CD4-positive, alpha-beta T cell treated with Interleukin-15 for 4 hours (primary cell): ENCODE measurements at places on chromosomes 11 and 22.

DNA sequence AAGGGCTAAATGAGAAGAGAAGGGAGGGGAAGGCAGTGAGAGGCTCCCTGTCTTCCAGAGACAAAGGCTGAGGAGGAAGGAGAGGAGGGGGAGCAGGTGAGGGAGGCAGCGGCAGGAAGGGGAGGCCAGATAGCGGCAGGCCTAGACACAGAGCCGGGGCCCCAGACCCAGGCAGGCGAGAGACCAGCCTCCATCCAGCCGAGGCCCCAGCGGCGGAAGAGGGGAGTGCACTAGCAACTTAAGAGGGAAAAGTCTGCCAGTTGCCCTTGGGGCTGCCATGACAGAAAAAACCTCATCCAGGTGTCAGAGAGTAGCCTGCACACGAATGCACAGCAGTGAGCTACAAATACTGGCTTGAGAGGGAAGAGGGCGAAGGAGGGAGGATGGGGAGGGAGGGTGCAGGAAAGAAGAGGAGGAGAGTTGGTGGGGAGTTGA is 46.7 kb downstream of the IGLL1 start:
- DNase-seq = peak; percentile 7

DNA sequence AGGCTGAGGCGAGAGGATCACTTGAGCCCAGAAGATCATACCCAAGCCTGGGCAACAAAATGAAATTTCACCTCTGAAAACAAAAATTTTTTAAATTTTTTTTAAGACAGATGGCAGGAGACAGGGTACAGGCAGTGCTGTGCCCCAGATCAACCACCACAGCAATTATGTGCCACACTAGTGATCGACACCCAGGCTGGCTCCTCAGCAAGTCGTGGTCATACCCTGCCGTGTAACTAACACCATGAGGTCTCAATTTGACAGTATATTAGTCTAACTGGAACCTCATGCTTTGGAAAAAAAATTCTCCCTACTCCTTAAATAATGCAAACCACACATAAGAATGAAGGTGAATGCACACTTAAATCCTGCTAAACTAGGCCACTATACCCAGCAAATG is 8.3 kb downstream of the SF3A1 start:
- no peak for DNase-seq

- peak; percentile 17 for DNase-seq
Observed at GRCh38 chr11:69311767-69312385, 17.9 kb downstream of the MYEOV start.

- no peak for DNase-seq
Observed at GRCh38 chr11:68996376-68997123, 15.8 kb upstream of the MRGPRD start.

DNA sequence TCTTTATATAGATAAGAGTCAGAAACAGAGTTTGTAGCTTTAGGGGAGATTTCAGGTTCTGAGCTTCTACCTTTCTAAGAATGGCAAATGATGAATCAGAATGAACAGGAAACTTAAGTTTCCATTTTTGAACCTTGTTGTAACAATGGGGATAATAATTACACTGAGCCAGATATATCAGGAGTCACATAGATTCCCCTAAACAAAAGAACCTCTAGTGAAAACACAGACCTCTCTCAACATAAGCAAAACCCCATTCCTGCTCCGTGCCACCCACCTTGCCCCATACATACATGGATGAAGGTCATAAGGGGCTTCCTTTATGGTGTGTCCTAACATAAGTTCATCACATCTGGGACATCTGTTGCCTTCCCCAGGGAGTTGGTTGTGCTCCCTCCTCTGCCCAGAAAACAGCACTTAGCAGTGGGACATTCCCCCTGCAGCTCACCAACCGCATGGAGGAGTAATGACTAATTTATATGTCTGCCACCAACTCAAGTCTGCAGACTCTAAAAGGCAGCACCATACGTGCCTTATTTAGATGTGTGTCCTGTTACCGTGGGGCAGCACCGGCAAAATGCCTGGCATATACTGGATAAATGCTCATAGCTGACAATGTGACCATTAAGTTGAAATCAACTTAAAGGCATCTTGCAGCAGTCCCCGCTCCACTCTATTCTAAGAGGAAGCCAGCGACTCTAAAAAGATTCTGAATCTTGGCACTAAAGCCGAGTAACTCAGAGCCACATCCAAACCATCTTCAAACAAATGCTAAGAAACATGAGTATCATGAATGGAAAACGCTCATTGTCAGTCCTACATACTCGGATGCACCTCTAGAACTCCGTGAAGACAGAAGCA is 8.0 kb downstream of the JAML start:
- peak; percentile 63 for DNase-seq

- DNase-seq = no peak
Observed at GRCh38 chr11:10564696-10565318, 3.7 kb downstream of the LYVE1 start.

DNA sequence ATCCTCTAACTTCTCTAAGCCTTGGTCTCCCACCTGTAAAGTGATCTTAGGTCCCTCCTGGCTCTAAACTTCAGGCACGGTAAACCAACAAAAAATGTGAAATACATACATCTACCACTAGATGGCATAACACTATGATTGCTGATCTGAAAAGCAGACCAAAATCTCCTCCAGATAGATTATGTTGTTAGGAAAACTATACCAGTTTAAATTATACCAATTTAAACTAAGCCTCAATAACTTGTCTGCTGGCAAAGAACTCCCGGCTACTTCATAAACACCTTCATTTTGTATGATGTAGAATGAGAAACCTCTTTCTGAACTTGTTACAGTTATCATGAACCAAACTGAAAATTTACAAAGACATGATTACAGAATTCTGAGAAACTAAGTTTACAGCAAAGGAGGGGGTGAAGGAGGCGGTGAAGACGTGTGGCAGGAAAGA is 85.9 kb downstream of the SBF2 start:
- DNase-seq = peak; percentile 59

- DNase-seq = no peak
Observed at GRCh38 chr11:131756479-131757110, 386.2 kb downstream of the NTM start.

DNA sequence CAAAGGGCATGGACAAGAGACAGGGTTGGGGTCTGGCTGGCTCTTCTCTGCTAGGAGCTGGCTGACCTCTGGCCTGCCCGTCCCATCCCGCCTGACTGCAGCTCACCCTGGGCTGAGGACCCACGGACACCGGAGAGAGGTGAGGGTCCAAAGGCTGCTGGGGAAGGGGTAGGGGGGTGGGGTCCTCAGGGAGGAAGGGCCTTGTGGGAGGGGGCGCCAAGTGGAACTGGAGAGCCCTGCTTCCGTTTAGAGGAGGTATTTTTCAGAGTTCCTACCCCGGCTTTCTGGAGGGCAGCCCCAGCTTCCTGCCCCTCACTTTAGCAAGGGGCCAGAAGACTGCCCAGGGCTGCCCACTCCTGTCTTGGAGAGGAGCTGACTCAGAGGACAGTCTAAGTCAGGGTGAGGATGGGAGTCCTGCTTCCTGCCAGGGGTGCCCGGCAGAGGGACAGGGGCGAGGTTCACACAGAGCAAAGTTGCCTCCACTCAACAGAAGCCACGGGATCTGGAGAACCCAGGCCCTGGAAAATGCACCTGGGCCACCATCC is 7.1 kb downstream of the LARGE2 start:
- DNase-seq = no peak

DNA sequence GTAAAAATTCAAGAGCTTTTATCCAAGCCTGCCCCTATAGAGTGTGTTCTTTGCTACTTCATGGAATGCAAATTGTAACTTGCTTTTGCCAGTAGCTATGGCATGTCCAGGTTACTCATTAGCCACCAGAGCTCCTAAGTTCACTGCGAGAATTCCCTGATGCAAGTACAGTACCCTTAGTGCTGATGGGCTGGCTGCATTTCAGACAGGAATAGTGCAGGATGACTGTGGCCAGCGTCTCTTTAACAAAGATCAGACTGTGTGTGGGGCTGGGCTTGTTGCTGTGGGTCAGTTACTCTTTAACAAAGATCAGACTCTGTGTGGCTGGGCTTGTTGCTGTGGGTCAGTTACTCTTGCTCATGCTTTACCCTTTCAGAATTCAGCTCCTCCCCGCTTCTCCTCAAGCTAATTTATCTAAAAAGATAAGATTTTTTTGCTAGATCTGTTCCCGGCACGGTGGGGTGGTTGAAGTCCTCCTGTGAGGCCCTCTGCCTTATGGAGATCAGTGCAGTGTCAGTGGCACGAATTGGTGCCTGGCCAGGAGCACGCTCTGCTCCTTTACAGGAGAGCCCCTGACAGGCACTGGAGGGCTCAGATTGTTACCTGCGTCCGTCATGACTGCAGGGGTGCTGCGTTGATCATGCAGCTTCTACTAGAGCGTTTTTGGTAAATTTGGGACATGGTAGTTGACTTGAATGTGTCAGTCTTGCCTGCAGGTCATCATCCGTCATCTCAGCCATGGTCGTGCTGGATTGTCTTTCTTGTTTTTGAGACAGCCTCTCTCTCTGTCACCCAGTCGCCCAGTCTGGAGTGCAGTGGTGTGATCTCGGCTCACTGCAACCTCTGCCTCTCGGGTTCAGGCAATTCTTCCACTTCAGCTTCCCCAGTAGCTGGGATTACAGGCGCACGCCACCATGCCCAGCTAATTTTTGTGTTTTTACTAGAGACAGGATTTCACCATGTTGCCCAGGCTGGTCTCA is 27.0 kb downstream of the AP2A2 start:
- DNase-seq = no peak

- DNase-seq = no peak
Observed at GRCh38 chr22:45678961-45679912, 7.6 kb downstream of the ATXN10 start.

- DNase-seq = no peak
Observed at GRCh38 chr11:40328890-40329614, 1130.4 kb downstream of the LRRC4C start.

DNA sequence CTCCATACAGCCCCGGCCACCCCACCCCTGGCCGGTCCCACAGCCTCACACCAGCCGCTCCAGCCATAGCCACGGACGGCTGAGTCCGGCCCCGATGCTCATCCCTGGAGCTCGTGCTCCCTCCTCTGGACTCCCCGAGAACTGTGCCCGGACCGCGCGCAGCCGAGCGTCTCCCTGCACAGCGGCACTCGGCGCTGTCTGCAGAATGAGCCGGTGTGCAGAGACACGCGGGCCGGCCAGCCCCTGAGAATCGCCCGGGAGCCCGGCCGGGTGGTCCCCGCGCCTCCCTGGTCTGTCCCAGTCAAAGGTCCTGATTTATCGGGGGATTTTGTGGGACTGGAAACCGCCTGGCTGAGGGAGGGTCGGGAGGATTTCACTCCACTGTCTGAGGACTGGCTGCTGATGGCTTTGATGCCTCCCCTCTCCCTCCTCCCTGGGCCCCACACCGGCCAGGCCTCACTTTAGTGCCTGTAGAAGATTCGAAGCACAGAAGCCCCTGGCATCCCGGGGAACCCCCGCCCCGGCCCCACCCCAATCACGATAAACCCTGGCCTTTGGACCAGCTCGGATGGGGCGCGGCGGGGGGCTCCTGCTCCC is 102.7 kb downstream of the BRD1 start:
- peak; percentile 68 for DNase-seq

DNA sequence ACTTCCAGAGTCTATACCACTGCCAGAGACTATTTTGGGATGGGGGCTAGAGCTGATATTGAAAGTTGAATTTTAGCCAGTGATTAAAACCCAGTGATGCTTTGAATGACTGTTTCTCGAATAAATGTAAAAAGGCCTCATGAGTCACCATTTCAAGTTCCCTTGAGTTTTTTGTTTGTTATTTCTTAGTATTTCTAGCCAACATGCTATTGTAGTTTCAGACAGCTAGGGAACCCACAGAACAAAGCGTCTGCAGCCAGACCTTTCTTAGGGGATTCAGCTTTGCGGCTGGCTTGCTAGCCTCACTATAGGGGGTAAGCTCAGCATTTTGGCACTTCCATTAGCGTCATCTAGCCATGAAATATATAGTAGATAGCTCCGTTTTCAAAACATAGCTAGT is 66.5 kb downstream of the DBX1 start:
- no peak for DNase-seq

- no peak for DNase-seq
Observed at GRCh38 chr11:126459691-126460281, 104.3 kb downstream of the ST3GAL4 start.

GRCh38 chr22:44869196-44869595 is 116.8 kb downstream of the ARHGAP8 start:
- DNase-seq = no peak
